Heart right ventricle (tissue), 16 donors: ENCODE measurements at places on chromosomes 16 and 17. TPM values are rescaled to one million over a fixed set of nuclear protein-coding genes. Genes with fewer than 3 reads are reported as not detected.

DNA sequence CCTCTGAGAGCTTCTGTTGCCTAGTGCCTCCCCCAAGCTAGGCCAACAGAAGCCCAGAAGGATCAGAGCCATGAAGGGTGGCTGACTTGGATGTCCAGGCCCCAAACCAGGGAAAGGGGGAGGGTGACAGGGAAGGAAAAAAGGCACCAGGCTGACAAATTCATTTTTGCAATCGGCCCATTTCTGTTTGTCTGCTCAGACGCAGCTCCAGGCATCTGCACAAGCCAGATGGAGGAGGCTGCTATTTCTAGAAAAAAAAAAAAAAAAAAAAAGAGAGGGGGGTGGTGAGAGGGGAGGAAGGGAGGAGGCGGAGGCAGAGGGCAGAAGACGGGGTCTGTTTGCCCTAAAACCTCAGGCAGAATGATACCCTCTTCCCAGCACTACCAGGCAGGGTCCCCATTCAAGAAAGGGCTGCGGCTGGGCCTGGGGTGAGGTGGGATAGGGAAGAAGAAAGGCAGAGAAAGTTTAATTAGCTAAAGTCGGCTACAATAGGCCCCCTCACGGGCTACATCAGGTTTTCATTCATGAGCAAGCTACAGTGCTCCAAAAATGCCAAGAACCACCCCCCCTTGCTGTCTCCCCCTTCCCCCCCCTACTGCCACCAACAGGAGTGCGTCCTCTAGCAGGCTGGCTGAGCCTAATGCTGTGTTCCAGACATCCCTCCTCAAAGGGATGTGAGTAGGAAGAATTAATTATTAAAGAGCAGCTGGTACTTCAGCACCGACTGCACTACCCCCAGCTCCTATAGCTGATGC is 2.4 kb downstream of the HDAC5 start:
- DNase-seq, result no peak
- H3K4me1 ChIP-seq, result peaks cover 58% of the 10 kb centered on the region
- H3K36me3 ChIP-seq, result no peaks in the 10 kb centered on the region
- no peaks in the 10 kb centered on the region for H3K27me3 ChIP-seq

The C16orf54 gene
- total RNA-seq, result 1.5 TPM

DNA sequence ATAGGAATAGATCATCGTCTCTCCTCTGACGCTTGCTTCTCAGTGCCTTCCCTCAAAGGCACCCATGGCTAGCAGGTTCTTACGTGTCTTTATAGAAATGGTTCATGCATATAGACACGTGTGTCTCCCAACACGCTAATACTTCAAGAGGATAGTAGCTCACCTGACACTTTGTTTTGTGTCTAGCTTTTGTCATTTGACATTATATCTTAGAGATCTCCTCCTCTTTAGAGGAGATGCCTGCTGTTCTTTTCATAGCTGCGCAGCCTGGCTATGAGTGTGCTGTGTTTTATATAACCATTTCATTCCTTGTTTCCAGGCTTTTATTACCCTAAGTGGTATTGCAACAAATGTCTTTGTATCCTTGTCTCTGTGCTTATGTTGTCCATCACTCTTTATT is 411.7 kb downstream of the CPPED1 start:
- no peak overlapping the region for H3K4me3 ChIP-seq
- H3K4me1 ChIP-seq, result no peaks in the 10 kb centered on the region
- no peaks in the 10 kb centered on the region for H3K36me3 ChIP-seq
- no peak for DNase-seq
- no peak overlapping the region for H3K27ac ChIP-seq

GRCh38 chr16:82368041-82368440 is 198.0 kb upstream of the MPHOSPH6 start:
- no peak overlapping the region for H3K27ac ChIP-seq
- no peak overlapping the region for H3K4me3 ChIP-seq
- H3K4me1 ChIP-seq, result no peaks in the 10 kb centered on the region
- DNase-seq, result peak; percentile 64
- H3K27me3 ChIP-seq, result no peaks in the 10 kb centered on the region
- H3K36me3 ChIP-seq, result no peaks in the 10 kb centered on the region

GRCh38 chr17:13671341-13671740 is 69.6 kb upstream of the HS3ST3A1 start:
- H3K4me1 ChIP-seq, result no peaks in the 10 kb centered on the region
- H3K27me3 ChIP-seq, result no peaks in the 10 kb centered on the region
- no peak overlapping the region for H3K27ac ChIP-seq
- no peaks in the 10 kb centered on the region for H3K36me3 ChIP-seq
- DNase-seq, result no peak
- no peak overlapping the region for H3K4me3 ChIP-seq

GRCh38 chr17:35555691-35556090 is 4.9 kb downstream of the SLFN14 start:
- no peak for DNase-seq
- H3K27ac ChIP-seq, result no peak overlapping the region
- H3K27me3 ChIP-seq, result peaks cover 14% of the 10 kb centered on the region
- no peaks in the 10 kb centered on the region for H3K4me1 ChIP-seq
- no peaks in the 10 kb centered on the region for H3K36me3 ChIP-seq

DNA sequence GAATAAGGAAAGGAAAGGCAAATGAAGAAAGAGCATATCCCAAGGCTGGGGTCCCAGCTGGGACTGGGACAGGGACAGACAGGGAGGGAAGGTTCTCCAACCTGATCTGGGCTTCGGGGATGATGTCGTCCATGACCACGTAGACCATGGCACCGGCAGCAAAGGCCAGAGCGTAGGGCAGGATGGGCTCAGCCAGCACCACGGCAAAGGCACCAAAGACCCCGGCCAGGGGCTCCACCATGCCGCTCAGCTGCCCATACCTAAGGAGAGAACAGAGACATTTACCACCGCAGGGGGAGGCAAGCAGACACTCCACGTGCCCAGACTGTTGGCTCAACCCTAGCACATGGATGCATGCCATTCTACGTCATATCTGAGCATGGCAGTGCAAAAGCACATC is 443.8 kb downstream of the SLC39A11 start:
- H3K4me3 ChIP-seq, result no peak overlapping the region
- DNase-seq, result no peak
- H3K4me1 ChIP-seq, result no peaks in the 10 kb centered on the region
- no peaks in the 10 kb centered on the region for H3K27me3 ChIP-seq
- no peaks in the 10 kb centered on the region for H3K36me3 ChIP-seq

DNA sequence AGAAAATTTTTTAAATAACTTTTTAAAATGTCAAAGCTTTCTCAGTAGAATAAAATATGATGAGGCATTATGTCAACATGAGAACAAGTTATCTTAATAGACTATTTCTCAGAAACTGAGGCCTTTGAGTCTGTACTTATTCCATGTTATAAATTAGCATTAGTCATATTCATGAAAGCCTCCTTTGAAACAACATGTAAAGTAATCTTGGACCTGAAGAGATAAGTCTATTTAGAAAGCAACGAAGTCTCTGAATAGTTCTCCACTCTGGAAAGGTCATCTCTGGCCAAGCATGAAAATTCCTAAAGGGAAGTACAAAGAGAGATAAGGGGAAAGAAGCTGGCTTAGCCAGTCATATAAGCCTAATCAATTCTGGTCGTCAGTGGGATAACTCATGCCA is 150.8 kb downstream of the CYB561 start:
- no peak overlapping the region for H3K27ac ChIP-seq
- H3K4me1 ChIP-seq, result peaks cover 13% of the 10 kb centered on the region
- no peak for DNase-seq

The SLC38A8 gene
- total RNA-seq, result not detected

DNA sequence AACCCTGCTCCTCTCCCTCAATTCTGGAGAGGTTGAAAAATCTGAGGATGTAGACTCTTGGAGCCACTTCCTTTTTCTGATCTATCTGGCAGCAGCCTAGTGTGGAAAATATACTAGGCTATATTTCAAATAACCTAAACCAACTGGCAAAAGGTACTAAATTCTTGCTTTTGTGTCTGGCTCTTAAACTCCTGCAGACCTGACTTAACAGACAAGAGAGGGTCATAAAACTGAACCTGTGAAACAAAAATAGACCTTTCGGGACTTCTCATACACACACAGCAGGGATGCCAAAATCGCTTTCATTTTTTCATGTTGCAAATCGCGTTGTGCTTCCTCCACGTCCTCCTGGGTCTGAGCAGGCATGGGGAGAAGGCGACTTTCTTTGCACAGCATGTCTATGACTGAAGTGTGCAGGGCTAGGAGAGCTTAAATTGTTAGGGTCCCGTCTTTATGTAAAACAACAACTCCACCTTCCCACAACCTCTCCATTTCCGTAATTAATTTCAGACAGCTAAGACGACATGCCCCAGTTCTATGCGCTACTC is 520.7 kb upstream of the PSMD7 start:
- H3K36me3 ChIP-seq, result no peaks in the 10 kb centered on the region
- DNase-seq, result no peak
- H3K27ac ChIP-seq, result no peak overlapping the region
- H3K27me3 ChIP-seq, result no peaks in the 10 kb centered on the region

GRCh38 chr17:36816214-36816906 is 120.9 kb upstream of the LHX1 start:
- no peak for DNase-seq
- H3K27ac ChIP-seq, result no peak overlapping the region
- no peaks in the 10 kb centered on the region for H3K36me3 ChIP-seq
- H3K27me3 ChIP-seq, result peaks cover 59% of the 10 kb centered on the region
- H3K4me3 ChIP-seq, result no peak overlapping the region

The MINK1 gene
- total RNA-seq, result 30.5 TPM

DNA sequence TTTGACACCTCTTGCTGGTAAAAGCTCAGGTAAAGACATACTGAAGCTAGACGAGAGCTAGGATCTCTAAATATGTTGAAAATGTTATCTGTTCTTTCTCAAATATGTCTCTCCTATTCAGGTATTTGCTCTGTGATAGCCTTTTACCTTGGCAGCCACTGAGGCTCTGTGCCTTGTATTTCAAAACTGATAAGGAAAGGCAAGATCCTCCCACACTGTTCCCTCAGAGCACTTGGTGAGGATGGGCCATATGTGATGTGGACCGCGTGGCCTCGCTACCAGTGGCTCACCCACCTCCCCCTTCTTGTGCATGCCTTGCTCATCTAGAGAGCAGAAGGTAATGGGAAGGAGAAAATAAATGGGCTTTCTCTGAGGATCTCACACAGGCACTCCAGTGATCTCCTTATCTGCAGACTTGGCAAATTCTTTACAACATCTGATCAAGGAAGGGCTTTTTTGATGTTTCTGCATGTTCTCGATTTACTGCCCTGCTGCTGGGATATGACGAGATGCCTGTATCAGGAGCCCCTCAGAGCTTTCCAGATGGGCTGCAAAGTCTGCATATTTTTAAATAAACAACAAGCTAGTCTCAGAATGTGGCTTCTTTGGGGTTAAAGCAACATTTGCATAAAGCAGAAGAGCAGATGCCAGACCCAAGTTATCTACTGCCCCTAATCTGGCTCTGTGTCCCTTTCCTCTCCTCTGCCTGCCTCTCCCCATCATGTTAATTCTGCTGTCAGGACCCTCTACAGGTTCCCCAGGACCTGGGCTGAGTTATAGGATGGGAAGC is 16.9 kb downstream of the HOXB1 start:
- DNase-seq, result no peak
- no peak overlapping the region for H3K27ac ChIP-seq
- no peak overlapping the region for H3K4me3 ChIP-seq
- no peaks in the 10 kb centered on the region for H3K4me1 ChIP-seq

The NOXO1 gene
- total RNA-seq, result not detected

The JUP gene
- 137 TPM for total RNA-seq

The HES7 gene
- 0.38 TPM for total RNA-seq

GRCh38 chr16:79250502-79251098 is 349.9 kb downstream of the MAF start:
- DNase-seq, result no peak
- H3K27ac ChIP-seq, result no peak overlapping the region
- H3K4me3 ChIP-seq, result no peak overlapping the region
- no peaks in the 10 kb centered on the region for H3K36me3 ChIP-seq
